CD4-positive, alpha-beta T cell treated with Interleukin-15 for 1 hour (primary cell): ENCODE measurements at places on chromosomes 1 and 21.

- DNase-seq = no peak
These were observed 65.9 kb downstream of the KCNAB2 start for GRCh38 chr1:6111571-6111970.

DNA sequence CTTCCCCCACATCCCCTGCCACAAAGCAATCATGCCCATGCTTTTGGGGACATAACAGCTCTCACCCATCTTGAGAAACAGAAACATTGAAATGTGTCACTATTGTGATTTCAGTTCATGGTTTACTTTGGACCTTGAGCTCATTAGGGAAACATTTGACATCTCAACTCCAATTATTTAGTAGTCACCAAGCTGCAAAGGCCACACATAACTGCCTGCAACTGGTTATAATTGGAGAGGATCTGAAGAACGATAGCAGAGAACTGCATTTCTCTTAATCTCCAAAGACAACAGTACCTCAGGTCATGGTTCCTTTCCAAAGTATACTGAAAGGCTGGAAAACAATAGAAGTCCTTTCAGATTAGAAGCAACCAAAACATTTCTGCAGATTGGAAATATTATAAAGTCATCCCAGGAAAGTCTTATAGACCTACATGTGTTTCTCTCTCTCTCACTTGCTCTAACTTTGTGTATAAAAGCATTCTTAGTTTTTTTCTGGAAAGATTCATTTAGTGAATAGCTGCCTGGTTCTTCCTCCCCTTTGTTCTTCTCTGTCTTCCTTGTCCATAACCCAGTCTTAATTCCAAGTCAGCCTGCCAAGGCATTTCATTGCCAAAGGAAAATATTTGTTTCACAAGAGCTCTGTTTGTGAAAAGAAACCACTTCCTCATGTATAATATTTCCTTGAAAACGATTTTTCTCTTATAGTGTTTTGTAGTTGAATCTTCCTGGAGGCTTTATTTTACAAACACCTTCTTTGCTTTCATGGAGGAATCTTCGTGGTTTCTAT is 426.8 kb downstream of the ADGRL2 start:
- DNase-seq = no peak

GRCh38 chr1:38585460-38585859 is 274.1 kb downstream of the RRAGC start:
- no peak for DNase-seq

- DNase-seq = peak; percentile 93
These were observed 94.7 kb downstream of the PPIAL4G start for GRCh38 chr1:148388260-148389026.

GRCh38 chr1:185500001-185500626 is 183.1 kb upstream of the IVNS1ABP start:
- no peak for DNase-seq

DNA sequence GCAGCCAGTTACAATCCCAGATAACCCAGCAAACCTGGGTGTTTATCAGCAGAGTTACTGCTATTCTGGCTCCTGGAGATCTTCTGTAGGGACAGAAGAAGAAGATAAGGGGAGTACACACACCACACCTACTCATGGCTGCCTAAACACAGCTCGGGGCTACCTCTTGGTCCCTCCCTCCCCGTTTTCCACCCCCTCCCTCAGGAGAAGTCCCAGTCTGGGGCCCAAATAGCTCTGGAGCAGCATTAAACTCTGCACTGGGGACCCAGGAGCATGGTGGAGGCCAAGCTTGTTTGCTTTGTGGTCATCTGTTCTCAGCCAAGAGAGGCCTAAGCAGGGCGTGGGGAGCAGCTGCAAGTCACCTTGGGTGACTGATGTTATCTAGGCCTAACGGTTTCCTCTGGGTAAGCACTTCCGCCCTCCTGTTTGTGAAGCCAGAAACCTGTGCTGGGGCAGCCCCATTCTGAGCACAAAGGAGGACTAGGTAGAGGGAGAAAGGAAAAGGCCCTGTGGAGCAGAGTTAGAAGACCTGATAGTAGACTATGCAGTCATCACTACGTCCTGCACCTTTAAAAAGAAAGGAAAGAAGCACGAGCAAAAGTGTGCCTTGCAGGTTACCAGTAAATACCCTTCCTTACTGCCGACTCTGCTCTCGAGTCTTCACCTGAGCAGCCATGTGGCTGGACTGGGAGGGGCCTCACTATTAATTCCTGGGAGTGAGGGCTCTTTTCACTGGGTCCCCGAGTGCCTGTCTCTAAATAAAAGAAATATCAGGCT is 2.0 kb upstream of the RCSD1 start:
- peak; percentile 78 for DNase-seq

DNA sequence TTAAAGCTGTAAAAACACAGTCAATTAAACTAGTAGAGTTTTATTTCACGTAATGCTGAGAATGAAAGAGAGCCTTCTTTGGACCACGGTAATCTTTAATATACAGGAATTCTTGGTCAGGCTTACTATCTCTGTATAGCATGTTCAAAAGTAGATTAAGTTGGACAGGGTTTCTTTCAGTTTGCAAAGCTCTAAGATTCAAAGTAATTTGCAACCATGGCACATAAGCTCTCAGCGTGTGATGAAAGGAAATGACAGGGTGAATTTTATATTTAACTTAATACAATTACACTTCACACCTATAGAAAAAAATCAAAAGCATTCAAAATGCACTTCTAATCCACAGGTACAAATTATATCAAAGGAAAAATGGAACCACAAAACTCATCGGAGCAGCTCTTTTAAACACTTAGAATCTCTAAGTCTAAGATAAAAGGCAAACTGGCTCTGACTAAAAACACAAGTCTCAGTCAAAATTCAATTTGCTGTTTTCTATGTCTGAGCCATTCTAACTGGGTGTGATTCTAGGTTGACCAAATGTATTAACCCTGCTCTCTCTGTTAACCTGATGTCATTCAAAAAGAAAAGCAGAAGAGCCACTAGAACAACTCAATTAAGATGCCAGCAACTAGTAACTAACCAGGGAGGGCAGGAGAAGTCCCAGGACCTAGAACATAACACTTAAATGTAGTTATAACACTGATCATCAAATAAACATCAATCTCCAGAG is 147.7 kb downstream of the RERE start:
- no peak for DNase-seq

DNA sequence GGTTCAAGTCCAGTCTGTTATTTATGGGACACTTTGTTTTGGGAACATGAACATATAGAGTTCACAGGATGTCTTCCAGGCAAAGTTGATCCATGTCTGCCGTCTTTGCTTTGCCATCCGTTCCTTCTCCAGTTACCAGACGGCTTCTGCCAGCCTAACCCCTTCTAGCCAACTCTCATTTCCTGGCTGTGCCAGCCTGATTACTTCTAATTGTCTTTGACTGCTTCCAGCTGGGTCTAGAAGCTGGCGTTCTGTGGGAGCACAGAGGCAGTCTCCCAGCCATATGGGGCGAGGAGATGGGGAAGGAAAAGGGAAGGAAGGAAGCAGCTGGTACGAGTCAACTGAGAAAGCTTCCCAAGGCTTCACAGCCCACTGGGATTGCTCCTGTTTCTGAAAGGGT is 3.1 kb upstream of the HUNK start:
- DNase-seq = no peak

GRCh38 chr1:174791863-174792262 is 207.9 kb upstream of the CACYBP start:
- DNase-seq = no peak

DNA sequence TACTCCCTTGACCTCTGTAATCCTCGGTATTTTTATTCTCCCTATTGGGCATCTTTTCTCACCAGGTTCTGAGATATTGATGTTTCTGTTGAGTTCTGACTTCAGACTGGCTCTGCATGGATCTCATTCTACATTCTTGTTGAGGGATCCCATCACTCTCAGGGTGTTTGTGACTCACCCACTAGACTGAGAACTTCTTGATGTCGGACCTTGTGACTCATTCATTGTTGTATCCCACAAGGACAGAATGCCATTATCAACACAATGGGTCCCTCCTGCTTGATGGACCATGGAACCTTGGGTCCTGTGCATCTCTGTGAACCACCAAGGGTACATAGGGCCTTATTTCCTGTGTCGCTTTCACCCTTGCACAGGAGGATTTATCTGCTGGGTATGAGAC is 174.1 kb downstream of the PBX1 start:
- no peak for DNase-seq

DNA sequence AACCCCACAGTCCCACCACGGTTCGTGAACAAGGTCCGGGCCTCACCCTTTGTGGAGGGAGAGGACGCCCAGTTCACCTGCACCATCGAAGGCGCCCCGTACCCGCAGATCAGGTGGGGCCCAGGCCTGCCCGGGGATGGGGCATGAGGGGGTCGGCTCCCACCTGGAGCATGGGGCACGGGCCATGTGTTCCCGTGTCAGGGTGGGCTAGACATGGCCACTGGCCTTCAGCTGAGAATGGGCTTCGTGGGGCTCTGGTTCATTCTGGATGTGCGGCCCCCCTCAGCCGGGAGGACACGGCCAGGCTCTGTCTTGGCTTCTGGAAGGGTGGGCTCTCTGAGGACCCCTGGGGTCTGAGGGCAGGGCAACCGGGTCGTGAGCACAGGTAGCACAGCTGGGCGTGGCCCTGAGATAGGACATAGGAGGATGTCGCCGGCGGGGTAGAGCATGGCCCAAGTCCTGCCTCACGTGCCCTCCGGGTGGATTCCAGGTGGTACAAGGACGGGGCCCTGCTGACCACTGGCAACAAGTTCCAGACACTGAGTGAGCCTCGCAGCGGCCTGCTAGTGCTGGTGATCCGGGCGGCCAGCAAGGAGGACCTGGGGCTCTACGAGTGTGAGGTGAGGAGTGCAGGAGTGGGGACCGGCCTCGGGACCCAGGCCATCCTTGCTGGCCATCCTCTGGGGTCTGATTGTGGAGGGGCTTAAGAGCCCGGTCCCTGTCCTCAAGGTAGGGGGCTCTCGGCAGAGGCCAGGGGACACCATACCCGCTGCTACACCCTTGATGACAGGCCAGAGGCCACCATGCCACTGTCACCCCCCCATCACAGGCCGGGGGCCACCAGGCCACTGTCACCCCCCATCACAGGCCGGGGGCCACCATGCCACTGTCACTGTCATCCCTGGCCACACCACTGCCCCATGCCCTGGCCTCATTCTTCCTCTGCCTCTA is 55.5 kb downstream of the TRIM11 start:
- DNase-seq = no peak

- no peak for DNase-seq
These were observed 247.0 kb downstream of the PTBP2 start for GRCh38 chr1:96968541-96968940.

DNA sequence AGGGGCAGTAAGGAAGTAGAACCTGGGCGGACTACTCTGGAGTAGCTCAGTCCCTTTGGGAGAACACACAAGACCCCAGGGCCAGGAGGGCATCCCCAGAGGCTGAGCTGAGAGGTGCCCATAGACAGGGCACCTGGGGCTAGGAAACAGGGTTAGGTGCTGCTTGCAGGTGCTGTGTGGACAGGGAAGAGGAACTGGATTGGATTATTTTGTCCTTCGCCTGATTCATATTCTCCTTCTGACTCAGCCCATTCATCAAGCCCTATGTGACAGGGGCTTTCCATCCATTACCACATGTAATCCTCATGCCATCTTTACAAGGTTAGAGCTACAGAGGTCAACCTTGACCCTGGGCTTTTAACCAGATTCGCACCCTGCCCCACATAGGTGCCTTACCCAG is 183.9 kb downstream of the C1orf94 start:
- DNase-seq = no peak
